ENCODE measurements at places on chromosomes 11 and 22. TPM values are rescaled to one million over a fixed set of nuclear protein-coding genes. Genes with fewer than 3 reads are reported as not detected.

MMP10 gene
- 2.5 TPM for total RNA-seq

OR8G5 gene
- total RNA-seq: not detected

PRR33 gene
- not detected for total RNA-seq

GRCh38 chr11:124900464-124900863, 2.8 kb upstream of the ROBO4 start:
- DNase-seq: peak; percentile 88

- DNase-seq: no peak
Observed at GRCh38 chr22:50418624-50419023, 56.2 kb downstream of the SBF1 start.

Data from mammary epithelial cell (primary cell).